ENCODE measurements at places on chromosomes 12 and 14. TPM values are rescaled to one million over a fixed set of nuclear protein-coding genes. Genes with fewer than 3 reads are reported as not detected.

Gene KTN1
- 15.1 TPM for total RNA-seq

DNA sequence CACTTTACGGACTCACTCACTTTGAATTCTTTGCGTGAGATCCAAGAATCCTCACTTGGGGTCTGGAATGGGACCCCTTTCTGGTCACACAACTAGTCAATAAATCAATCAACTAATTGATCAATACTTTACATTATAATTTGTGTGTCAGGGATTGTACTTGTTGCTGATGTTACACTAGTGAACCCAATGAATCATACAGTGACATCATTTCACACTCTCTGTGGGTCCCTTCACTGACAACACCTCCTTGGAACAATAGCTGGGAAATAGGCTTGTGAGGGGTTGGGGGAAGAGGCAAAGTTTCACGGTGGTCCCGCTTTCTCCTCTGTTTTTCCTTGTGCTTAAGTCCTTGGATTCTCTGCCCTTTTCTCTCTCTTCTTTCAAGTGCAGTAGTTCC lies 35.0 kb downstream of the TPH2 start:
- DNase-seq: no peak

Gene CLEC1B
- 0.27 TPM for total RNA-seq

- DNase-seq: no peak
These were observed 665.7 kb upstream of the TBX3 start for GRCh38 chr12:115349711-115350110.

GRCh38 chr14:102729825-102730224 lies 47.4 kb upstream of the TRAF3 start:
- no peak for DNase-seq

GRCh38 chr12:20264608-20265114 lies 103.7 kb upstream of the PDE3A start:
- no peak for DNase-seq

DNA sequence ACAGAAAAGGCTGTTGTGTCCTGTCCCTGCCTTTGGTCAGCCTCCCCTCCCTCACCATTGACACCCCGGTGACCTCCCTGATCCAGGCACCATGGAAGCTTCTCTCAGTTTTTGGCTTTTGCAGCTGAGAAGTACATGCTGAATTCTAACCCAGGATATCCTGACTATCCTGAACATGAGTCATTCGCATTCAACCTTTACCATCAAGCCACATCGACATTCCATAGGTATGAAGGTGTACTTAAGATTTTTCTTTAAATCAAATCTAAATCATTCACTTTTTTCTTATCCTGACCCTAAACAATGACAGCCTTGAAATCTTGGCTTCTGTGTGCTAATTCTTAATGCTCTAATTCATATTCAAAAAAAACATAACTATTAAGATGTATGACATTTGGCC lies 8.7 kb upstream of the KRT78 start:
- DNase-seq: no peak
